ENCODE measurements at places on chromosomes 11 and 22.

- DNase-seq: no peak
- H3K36me3 ChIP-seq: no peaks in the 10 kb centered on the region
- H3K27me3 ChIP-seq: peaks cover 3% of the 10 kb centered on the region
- no peak overlapping the region for H3K4me3 ChIP-seq
- no peak overlapping the region for H3K27ac ChIP-seq
Measured at GRCh38 chr11:44469412-44469811, 96.1 kb upstream of the CD82 start.

DNA sequence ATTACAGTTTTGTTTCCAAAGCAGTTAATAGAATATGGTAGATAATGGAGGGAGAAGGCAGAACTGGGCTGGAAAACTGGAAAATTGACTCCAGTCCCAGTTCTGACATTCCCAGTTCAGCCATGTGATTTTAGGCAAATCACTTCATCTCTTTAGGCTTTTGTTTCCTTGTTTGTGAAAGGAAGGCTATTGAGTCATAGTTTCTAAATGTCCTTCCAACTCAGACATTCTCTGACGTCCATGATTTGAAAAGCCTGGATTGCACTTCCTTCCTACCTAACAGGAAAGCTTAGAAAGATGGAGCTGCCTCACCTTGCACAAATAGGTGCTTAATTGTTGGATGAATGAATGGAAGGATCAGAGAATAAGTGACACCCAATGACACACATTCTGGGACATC lies 19.8 kb upstream of the GALNT18 start:
- no peak for DNase-seq
- H3K4me1 ChIP-seq: no peaks in the 10 kb centered on the region
- no peaks in the 10 kb centered on the region for H3K36me3 ChIP-seq
- H3K27me3 ChIP-seq: peaks cover 13% of the 10 kb centered on the region

DNA sequence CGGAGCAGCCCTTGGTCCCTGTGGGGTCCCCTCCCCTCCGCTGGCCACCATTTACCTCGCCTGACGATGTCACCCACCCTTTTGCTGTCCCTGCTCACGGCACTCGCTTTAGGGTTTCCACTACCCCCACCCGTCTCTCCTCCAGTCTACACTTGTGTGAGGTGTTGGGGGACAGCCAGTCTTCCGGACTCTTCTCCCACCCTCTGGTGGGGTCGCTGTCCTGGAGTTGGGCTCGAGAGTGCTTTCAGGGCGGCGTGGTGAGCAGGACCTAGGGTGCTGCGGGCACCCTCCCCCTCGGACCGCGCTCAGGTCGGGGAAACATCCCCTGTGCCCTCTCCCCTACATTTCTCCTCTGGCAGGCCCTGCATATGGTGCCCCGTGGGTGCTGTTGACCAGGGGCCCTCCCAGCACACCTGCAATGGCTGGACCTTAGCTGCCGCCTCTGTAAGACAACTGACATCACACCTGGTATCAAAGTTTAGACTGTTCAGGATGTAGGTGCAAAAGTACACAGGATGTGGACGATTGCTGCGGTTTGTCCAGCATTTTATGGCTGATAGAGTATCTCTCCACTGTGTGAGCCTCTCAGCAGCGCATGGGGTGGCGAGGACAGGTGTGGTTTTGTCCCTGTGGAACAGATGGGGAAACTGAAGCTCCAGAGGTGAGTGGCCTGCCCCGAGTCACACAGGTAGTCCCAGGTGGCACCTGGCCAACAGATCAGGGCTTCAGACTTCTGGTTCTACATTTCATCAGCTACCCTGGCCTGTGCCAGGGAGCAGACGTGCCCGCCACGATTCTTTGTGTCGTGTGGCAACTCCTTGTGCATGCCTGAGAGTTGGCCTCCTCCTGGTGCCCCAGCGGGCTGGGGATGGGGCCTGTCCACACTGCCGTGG lies 1.2 kb downstream of the GRK2 start:
- H3K27me3 ChIP-seq: no peaks in the 10 kb centered on the region
- H3K4me1 ChIP-seq: peaks cover 42% of the 10 kb centered on the region
- DNase-seq: no peak
- peak overlapping the region; percentile 69 for H3K4me3 ChIP-seq

DNA sequence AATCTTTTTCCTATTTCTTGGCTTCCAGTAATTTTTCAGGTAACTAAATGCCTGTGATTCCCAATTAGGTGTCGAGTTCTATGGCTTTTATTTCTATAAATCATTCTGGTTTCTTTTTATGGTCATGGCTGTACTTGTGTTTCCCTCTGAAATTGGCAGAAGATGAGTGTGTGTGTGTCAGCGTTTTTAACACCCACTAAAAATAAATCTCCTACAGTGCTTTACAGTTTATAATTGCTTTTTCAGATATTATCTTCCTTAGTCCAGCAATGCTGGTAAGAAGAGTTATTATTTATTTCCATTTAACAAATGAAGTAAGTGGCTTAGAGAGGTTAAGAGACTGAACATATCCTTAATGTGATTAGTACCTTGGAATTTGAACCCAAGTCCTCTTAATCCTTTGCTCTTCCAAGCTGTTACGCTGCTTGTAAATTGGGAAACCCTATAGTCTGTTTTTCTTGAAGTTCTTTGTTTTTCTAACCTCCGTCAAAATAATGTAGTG lies 125.2 kb downstream of the TEAD1 start:
- peaks cover 22% of the 10 kb centered on the region for H3K4me1 ChIP-seq
- H3K36me3 ChIP-seq: no peaks in the 10 kb centered on the region
- H3K27me3 ChIP-seq: no peaks in the 10 kb centered on the region
- DNase-seq: no peak

DNA sequence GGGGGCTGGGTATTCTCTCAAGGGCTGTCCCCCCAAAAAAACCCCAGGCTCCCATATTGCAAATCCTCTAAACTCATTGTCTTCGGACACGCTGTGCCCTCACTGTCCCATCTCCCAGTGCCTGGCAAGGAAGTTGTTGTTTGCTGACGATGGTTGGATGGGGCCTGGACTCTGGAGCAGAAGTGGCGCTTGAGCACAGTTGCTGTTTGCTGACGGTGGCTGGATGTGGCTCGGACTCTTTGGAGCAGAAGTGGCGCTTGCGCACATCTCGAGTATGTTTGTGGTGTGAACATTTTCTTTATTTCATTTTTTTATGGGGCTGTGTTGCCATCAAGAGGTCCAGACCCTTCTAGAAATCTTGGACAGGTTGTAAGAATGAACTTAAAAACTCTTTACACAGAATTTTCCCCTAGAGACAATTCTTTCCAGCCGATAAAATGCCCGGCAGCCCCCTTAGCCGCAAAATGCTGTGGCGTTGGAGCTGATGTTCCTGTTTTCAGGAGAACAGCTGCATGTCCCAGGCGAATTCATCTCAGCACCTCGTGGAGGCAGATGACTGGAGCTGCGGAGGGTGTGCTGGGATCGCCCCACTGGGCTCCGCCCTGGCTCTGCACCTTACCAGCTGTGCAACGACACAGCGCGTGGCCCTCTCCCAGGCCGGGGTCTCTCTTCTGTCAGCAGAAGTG lies 1167.4 kb downstream of the BRD1 start:
- no peak overlapping the region for H3K4me3 ChIP-seq
- H3K27me3 ChIP-seq: no peaks in the 10 kb centered on the region
- H3K36me3 ChIP-seq: no peaks in the 10 kb centered on the region
- DNase-seq: no peak
- H3K4me1 ChIP-seq: no peaks in the 10 kb centered on the region
- H3K27ac ChIP-seq: no peak overlapping the region

- H3K4me1 ChIP-seq: no peaks in the 10 kb centered on the region
- no peaks in the 10 kb centered on the region for H3K27me3 ChIP-seq
- no peak for DNase-seq
- no peak overlapping the region for H3K4me3 ChIP-seq
- H3K36me3 ChIP-seq: no peaks in the 10 kb centered on the region
- H3K27ac ChIP-seq: no peak overlapping the region
Measured at GRCh38 chr11:86372586-86372985, 2.1 kb upstream of the CCDC81 start.

Measured in fibroblast of lung (primary cell).